ENCODE measurements at places on chromosomes 4 and X.
A peak's percentile ranks its signal among the peaks of the same experiment; 100 is the strongest.

DNA sequence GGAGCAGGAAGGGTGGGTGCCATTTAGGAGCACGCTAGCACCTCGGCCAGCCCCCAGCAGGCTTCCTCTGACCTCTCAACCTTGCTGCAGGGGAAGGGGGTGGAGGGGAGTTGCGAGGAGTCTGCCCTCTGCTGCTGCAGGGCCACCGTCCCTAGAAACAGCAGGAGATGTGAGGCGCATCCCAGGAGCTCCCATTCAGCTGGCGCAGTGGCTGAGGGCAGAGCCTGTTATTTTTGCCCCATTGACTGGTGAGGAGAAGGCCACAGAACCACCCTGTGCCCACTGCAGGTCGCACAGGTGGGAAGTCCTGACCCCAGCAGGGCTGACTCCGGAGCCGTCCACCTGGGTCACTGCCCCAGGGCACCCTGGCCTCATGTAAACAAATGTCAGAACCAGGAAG is 8.0 kb downstream of the PDE6B start:
- DNase-seq, result no peak

GRCh38 chr4:53575552-53575951 is 15.7 kb downstream of the LNX1 start:
- no peak for DNase-seq

DNA sequence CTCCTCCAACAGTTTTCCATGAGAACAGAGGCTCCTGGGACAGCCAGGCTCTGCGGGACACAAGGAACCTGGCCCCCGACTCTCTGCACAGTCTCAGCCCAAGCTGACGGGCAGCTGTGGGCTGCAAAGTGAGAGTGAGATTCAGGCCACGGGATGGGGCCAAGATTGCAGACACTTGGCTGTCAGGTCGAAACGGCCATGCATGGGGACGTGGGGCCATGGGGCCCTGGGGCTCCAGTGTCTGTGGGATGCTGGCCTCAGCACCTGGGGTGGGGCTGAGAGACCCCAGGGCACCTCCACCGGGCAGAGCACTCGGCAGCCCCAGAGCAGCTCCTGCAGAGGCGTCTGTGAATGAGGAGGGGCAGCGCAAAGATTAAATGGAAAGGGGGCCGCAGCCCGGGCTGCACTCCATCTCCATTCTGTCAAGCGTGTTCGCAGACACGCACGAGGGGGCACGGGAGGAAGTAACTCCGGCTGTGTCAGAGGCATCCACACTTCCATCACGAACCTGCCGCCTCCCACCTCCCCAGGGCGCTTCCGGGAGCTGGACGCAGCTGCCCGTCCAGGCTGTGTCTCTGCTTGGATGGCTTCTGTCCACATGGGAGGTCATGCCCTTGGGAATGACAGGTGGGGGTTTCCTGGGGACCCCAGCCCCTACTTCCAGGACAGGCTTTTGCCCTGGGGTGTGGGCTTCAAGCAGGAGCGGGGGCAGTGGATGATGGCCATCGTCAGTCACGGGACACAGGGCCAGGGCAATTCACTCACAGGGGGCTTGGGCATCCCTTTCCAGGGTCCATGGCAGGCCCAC is 82.8 kb upstream of the NKX1-1 start:
- no peak for DNase-seq

DNA sequence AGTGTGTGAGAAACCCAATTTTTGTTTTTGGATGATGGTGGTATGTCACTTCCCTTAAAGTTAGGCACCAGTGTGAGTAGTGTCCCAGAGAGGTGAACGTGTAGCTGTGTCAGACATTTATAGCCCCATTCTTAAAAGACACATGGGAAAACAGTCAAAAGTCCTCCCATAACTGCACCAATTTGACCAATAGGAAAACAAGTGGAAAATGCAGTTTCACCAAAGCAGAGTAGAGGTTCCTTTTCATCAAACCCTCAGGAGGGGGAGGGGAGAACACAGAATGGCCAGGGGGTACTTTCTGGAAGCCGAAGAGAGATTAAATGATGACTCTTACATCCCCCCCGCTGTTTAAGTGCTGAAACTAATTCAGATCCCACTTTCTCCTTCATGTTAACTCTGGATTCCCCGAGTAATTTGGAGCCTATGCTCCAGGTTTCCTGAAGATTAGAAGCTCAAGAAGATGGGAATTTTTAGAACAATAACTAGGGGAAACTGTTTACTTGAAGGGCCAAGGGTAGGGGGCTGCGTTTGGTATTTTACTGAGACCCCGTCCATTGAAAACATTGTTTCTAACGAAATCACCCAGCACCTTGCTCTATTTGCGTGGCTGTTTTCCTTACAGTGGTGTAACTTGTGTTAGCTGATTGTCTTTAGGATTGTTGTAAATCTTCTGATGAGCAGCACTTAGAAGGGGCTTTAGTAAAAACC is 2.1 kb upstream of the LEF1 start:
- no peak for DNase-seq

- no peak for DNase-seq
These were observed 108.2 kb upstream of the ADRA2C start for GRCh38 chr4:3657902-3658529.

GRCh38 chr4:152079079-152079478 is 318.3 kb upstream of the GATB start:
- no peak for DNase-seq

- no peak for DNase-seq
These were observed 80.4 kb upstream of the GRPR start for GRCh38 chrX:16042980-16043379.

DNA sequence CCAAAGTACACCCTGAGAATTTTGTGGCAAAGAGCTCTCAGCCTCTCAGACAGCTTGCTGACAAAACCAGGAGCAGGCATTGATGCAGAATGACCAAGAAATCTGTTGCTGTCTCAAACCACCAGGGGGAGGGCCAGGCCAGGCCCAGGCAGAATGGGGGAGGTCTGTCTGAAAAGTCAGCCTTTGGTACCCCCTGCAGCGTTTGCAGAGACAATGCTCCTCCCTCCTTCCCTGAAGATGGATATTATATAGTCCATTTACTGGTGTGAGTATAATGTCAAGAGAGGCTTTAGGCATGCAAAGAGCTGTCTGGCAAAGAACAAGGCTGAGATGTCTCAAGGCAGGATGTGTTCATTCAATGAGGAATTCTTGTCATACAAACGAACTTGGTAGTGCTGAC is 52.9 kb upstream of the TRPC5OS start:
- peak; percentile 13 for DNase-seq

- no peak for DNase-seq
These were observed 1844.6 kb upstream of the TENM3 start for GRCh38 chr4:180398564-180398963.

DNA sequence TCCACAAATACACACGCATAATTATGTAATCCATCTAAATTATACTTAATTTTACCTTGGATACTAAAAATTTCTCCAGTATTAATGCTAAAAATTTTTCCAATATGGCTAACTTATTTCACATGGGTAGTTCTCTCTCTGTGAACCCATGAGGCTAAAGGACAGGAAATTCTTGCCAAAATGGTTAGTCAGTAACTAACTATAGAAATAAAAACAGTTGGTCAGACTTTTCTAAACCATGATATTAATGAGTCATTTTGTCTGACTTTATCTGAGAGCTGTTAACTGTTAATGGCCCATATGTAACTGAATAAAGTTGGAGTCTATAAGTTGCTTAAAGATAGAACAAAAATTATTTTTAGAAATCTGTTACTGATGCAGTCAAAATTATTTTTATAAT is 549.4 kb downstream of the TLL1 start:
- no peak for DNase-seq

GRCh38 chr4:106541253-106541652 is 172.7 kb upstream of the GIMD1 start:
- no peak for DNase-seq

DNA sequence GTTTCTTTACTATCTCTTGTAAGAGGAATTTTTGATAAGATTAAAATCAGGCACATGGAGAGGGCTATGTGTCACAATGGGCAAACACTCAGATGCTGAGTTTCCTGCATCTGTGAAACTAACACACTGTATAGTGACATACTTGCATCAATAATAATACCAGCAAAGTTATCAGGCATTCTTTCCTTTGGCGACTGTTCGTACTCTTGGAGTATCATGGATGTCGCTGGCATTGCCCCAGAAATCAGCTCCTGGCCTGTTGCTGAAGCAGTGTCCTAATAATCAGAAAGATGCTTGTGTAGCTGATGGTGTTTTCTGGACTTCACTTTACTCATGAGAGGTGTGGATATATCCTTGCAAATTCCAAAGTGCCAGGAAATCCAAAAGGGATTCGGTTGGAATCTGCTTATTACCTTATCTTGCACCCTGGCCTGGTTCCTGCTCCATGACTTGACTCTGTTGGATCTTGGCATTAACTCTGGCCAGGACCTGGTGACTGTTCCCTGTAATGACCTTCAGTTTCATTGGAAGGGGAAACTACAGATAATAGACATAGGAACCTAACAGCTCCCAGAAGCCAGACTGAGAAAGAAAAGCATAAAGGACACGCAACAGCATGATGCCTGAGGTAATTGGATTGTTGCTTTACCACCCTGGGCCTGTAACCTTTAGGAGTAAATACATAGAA is 762.5 kb upstream of the GRIA3 start:
- DNase-seq, result no peak

GRCh38 chrX:1212532-1212931 is at the start of gene CRLF2:
TSS of gene CRLF2 (minus strand) at chrX:1212649. CDS start at chrX:1212634, 15 bp downstream.
- peak; percentile 75 for DNase-seq

GRCh38 chr4:8725071-8725841 is 132.7 kb downstream of the CPZ start:
- no peak for DNase-seq

GRCh38 chr4:152169683-152170082 is 366.2 kb downstream of the FBXW7 start:
- no peak for DNase-seq

GRCh38 chr4:8920969-8921368 is 49.3 kb upstream of the HMX1 start:
- no peak for DNase-seq

GRCh38 chrX:36898301-36898700 is 109.9 kb upstream of the FAM47C start:
- DNase-seq, result no peak

DNA sequence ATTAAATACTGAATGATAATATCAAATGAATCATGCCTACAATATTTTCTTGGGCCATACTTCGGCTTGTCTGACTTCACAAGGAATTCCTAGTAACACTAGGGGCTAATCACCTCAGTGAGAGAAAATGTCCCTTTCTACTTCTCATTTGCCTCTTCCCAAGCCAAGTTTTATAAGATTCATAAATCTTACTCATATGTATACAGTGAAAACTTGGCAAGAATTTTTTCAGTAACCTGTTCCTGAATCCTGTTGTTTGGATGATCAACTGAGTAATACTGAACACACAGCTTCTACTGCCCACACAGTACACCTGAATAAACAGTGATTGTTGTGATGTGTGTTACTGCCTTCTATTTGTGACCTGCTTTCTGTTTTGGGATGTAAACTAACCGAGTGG is 16.5 kb downstream of the TMPRSS11E start:
- DNase-seq, result no peak

DNA sequence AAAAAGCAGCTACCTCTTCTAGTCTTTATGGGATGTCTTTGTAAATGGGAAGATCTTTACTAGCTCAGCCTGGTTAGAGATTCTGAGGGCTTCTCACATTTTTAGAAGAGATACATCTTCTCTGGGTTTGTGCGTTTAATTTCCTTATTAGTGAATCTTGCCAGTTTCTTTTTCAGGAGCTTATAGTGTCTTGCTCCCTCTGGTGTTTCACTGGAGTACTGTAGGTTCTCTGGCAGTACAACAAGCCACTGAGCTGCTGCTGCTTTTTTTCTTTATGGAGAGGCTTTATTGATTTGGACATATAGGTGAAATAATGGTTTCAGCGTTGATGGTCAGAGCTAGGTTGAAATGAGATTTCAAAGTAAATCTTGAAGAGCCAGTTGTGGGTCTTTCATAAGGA is 82.9 kb downstream of the LAS1L start:
- peak; percentile 46 for DNase-seq

DNA sequence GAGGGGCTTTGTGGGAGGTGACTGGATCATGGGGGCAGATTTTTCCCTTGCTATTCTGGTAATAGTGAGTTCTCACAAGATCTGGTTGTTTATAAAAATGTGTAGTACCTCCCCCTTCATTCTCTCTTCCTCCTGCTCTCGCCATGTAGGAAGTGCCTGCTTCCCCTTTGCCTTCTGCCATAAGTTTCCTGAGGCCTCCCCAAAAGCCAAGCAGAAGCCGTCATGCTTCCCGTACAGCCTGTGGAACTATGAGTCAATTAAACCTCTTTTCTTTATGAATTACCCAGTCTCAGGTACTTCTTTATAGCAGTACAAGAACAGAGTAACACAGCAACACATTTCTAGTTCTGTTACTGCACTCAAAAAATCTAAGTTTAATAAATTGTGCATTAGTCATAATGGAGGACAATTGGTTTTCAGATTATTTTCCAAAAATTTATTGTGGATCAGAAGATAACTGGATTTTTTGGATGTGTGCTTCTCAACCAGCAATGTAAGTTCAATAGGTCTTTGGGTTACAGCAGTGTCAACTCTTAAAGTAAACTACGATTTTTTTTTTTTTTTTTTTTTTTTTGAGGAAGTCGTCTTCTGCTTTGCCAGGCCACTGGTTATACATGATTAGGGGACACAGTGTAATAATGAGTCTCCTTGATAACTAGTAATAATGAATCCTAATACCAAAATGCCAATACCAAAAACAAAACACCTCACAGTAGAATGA is 69.9 kb downstream of the CHIC2 start:
- DNase-seq, result no peak

DNA sequence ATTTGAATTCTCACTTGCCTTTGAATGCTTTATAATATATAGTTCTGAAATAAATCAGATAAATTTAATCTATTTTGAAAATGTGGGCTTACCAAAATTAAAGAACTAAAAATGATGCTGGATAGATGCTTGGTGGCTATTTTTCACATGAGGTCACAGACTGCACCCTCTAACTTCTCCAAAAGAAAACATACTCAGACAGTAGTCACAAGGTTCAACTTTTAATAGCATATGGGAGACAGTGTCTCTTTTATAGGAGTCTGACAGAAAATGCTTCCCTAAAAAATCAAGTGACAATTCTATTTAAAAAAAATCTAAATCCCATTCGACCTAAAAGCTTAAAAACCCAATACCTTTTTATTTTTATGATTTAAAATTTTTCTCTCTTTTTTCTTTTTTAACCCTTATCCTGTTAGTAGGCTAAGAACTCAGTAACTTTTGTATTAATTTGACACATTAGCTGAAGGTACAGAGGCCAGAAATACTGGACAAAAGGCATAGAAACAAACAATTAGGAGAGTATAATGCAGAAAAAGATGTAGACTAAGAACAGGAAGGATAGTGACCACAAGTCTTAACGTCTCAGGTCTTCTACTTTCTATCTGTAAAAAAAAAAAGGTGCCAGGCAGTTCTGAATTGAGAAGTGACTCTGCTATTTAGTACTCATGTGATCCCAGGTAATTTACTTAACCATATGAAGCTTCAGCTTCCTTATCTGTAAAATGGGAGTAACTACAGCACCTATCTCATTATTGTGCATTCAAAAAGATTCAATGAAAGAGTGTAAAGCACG is 7.6 kb downstream of the TIGD4 start:
- peak; percentile 33 for DNase-seq

DNA sequence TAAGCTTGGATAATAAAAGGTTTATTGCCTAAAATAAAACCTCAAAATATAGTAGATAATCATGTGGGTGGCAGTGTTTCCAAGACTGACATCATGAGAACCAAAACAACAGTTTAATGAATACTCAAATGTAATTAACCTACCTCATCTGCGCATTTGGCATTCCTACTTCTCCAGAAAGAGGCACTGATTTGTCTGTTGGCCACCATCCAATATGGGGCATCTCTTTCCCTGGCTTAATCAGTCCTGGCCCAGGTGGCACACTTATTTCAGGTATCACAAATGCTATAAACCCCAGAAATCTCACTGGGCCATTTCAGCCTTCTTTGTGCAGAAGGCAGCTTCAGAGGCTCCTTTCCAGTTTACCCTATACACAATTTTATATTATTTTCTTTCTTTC is 192.2 kb downstream of the COMMD8 start:
- no peak for DNase-seq

Measured in GM13976 (cell line).